Panc1 (cell line): ENCODE measurements at places on chromosomes 3 and 15.

GRCh38 chr3:129577925-129578786, 28.3 kb downstream of the PLXND1 start:
- DNase-seq, result no peak

GRCh38 chr15:57415602-57416001, 39.3 kb downstream of the CGNL1 start:
- DNase-seq, result no peak

GRCh38 chr15:68278595-68279405, 1.3 kb downstream of the FEM1B start:
- DNase-seq, result no peak

DNA sequence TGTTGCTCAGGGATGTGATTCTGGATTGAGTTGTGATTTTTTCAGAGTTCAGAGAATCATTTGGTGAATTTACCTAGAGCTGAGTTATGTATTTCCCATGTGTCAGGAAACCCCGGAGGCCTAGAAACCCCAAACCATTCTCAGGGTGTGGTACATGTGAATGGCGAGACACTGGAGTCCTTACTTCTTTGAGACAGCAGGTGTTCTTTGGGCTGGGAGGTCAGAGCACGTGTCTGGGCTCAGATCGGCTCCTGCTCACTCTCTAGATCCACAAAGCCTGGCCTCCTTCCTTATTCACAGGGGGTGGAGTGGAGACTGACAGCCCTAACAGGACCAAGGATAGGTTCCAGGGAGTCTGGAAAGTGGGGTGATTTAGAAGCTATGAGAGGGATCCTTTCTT, 145.8 kb downstream of the CHDH start:
- no peak for DNase-seq

GRCh38 chr3:100634493-100635272, 25.3 kb downstream of the ADGRG7 start:
- no peak for DNase-seq
